NCI-H748 treated with DMSO at 0.1 percent for 48 hours (cell line): ENCODE measurements at places on chromosomes 1 and 21.
A peak's percentile ranks its signal among the peaks of the same experiment; 100 is the strongest.

GRCh38 chr1:227895828-227896685 is 51.7 kb downstream of the WNT9A start:
- no peak for DNase-seq

DNA sequence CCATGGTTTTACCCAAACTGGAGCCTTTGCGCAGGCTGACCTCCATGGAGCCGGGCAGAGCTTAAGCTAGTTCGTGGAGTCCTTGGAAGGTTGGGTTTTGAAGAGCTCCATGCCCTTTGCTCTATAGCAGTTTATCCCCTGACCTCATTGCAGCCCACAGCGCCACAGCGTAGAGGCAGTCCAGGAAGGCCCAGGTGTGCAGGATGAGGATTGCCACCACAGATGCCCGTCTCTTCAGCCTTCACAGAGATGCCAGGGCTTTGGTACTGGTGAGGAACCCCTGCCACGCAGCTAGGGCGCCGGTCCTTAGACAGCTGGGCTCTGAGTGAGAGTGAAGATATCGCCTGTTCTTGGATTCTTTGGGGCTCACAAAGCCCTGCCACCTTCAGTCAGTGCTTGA is 138.6 kb downstream of the PEX14 start:
- DNase-seq, result no peak

GRCh38 chr1:189977184-189977583 is 500.5 kb downstream of the BRINP3 start:
- no peak for DNase-seq

DNA sequence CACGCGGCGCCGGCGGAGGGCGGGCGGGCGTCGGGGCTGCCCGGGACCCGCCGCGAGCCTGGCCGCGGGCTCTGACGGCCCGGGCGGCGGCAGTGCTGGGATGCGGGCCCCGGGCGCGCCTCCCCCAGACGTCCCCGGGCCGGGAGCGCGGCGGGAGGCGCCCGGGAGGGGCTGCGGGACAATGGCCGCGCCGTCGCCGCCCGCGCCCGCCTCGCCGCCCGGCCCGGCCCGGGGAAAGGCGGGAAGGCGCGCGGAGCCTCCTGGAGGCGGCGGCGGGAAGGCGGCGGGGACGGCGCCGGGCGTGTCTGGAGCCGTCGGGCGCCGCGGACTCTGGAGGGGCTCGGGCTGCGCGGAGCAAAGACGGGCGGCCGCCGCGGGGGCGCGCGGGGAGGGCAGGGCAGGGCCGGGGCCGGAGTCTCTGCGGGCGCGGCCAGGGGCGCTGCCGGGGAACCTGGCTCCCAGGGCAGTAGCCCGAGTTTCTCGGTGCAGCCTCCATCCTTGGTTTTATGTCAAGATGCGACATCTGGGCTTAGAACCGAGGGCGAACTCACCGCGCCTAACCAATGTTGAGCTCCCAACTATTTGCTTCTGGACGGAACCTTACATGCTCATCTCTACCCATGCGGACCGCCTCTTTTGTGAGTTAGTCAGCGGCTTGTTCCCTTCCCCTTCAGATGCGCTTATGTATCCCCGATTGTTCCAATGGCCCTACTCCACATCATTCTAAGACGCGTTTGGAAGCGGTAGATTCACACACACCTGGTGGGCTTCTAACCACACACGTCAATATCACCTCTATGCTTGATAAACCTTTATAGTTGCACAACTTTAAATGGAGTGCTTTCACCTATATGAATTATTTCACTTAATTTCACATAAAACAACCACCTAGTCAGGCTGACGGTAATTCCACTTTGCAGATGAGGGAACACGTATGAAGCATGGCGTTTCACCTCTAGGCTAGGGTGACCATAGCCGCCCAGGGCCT is 651 bp downstream of the ZBTB8A start:
- DNase-seq, result no peak

DNA sequence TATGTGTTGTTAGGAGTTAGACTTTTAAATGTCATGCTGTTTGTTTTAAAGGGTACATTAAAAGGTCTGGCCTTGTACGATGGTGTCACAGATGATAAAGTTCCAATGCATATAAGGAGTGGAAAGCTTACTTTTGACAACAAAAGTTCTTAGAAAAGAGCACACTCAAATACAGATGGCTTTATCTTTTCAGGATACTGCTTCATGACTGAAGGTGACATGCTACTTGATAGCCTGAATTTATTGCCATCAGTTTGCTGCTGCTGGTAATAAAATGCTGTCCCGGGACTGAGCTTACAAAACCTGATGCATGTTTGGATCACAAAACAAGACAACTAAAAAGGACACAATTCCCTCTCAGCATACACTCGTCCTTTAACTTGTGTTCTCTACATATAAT is 84.9 kb downstream of the TTC3 start:
- DNase-seq, result no peak

- no peak for DNase-seq
These were observed 77.6 kb upstream of the IFFO2 start for GRCh38 chr1:19033926-19034680.

- DNase-seq, result no peak
These were observed 4.2 kb upstream of the RSPH1 start for GRCh38 chr21:42500225-42500624.

DNA sequence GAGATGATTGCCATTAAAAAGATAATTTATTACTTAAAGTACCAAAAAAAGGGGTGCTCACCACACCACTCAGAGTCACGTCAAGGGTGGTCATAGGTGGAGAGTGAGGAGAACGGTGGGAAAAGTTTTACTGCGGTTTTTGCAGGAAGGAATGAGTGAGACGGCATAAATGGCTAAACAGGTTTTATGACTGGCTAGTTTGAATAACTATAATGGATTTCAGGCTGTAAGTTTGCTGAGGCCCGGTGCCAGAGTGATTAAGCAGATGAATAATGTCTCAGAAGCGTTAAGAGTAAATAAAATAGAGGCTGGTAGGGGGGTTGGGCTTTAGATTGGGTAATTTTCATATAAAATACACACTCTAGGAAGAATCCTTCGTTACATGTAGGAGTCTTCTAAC is 1337.8 kb downstream of the AMY1C start:
- DNase-seq, result peak; percentile 27

GRCh38 chr1:115107516-115108260 is 18.4 kb upstream of the TSPAN2 start:
- DNase-seq, result no peak

GRCh38 chr1:69738458-69739250 is 170.9 kb downstream of the LRRC7 start:
- DNase-seq, result no peak

GRCh38 chr1:159828176-159828575 is 1.5 kb downstream of the SLAMF8 start:
- no peak for DNase-seq

GRCh38 chr1:44151808-44152207 is 10.4 kb upstream of the KLF18 start:
- DNase-seq, result no peak
